Renal pelvis (tissue), 12 donors: ENCODE measurements at places on chromosomes 11 and 22.
A peak's percentile ranks its signal among the peaks of the same experiment; 100 is the strongest.

DNA sequence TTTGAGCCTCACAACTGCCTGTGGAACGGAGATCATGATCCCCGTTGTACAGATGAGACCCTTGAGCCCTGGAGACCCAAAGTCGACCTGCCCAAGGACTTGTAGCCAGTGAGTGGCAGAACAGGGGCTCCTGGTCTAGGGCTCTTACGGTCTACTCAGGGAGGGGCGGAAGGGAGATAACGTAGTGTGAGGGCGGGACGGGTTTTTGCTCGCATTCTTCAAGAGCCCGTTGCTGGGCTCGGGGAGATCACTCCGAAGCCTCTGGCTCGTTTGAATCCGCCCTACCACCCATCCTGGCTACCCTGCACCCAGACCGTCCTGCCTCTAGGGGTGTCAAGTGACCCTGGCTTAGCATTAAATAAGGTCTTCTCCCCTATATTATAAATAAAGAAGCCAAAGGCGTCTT lies 639 bp downstream of the CRY2 start:
- peak; percentile 59 for DNase-seq

DNA sequence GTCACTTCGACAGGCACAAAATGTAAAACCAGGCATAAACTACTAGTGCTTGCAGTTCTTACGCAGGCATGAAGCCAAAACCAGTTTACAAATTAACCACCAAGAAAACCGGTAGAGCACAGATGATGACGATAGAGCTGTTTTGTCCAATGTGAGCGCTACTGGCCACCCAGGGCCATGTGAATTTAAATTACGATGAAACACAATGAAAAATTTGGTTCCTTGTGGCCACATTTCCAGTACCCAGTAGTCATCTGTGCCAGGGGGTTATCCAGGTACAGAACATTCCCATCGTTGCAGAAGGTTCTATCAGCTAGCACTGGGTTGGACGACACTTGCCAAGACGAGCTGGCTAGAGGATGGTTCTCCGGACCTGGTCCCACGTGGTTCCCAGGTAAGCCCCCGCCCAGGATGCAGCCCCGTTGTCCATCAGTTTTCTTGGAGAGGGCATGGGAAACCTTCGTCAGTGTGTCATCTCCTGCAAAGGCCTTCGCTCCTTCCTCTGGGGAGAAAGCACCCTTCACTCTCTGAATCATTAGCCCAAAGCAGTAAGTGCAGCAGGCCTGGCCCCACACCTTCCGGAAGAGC lies 1.1 kb upstream of the CD81 start:
- no peak for DNase-seq

DNA sequence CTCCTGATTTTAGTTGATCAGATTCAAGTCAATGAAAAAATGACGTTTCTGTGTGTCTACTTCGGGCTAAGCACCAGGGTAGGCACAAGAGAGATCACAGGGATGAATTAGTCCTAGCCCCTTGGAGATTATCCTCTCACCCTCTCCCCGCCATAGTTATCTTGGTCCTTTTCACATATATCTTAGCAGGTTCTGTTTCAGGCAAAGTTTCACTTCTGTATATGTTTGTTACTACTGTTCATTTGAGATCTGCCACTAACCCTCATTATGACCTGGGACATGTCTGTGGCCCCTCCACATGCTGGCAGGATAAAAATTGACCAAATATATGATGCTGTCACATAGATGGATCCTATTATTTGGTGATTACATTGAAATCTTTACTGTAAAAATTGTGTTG lies 186.1 kb downstream of the AASDHPPT start:
- no peak for DNase-seq

GRCh38 chr11:73001615-73002014 lies 140.5 kb downstream of the FCHSD2 start:
- no peak for DNase-seq

DNA sequence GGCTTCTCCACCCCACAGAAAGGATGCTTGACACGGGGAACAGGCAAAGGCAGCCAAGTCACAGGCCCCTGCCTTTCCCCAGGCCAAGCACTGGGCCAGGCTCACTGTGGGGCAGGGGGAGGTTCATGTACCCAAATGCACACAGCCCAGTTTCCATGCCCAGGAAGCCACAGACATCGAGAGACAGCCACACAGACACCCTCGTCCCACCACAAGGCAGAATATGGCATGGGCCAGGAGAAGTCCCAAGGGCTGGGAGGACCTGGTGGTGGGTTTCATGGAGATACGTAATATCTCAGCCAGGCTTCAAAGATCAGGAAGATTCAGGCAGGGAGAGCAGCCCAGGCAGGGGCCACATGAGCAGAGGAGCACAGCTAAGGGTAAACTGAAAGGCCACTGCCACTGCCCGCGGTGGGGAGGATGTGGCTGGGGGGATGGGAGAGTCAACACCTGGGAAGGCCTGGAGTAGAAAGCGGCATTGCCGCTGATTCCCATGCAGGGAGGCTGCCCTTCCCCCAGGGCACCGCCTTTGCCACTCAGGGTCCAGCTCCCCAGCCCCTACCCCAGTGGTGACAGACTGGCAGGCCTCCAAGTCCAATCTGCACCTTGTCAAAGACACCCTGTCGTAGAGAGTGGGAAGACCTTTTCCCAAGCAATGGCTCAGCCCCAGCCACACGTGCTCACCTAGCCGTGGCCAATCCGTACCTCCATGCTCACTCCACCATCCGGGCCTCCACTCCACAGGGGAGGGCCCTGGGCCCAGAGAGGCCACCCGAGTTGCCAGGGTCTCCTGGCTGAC lies 2.4 kb upstream of the MFNG start:
- DNase-seq = no peak

- no peak for DNase-seq
Observed at GRCh38 chr22:11605468-11605981, 3922.5 kb upstream of the OR11H1 start.

- DNase-seq = no peak
Observed at GRCh38 chr22:49198705-49199084, 629.0 kb downstream of the BRD1 start.

GRCh38 chr11:27427183-27427980 lies 45.2 kb downstream of the LGR4 start:
- DNase-seq = no peak

GRCh38 chr11:2574553-2575535 lies 125.0 kb downstream of the KCNQ1OT1 start:
- no peak for DNase-seq

DNA sequence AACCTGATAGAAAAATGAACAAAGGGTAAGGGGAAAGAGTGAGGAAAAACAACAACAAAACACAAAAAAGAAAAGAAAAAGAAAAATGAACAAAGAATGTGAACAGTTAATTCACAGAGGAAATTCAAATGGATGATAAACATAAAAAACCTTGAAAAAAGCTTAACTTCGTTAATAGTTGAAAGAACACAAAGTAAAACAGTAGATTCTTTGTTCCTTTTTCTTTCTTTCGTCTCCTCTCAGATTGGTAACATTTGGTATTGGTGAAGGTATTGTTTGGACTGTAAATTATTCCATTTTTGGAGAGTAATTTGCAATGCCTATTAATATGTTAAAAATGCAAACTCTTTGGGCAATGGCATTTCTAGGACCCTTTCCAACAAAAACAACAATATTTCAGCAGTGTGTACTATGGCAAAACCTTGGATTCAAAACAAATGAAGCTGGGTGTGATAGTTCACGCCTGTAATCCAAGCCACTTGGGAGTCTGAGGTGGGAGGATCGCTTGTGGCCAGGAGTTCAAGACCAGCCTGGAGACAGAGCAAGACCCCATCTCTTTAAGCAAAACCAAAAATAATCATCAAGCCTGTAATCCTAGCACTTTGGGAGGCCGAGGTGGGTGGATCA lies 3.3 kb upstream of the BACE1 start:
- no peak for DNase-seq

DNA sequence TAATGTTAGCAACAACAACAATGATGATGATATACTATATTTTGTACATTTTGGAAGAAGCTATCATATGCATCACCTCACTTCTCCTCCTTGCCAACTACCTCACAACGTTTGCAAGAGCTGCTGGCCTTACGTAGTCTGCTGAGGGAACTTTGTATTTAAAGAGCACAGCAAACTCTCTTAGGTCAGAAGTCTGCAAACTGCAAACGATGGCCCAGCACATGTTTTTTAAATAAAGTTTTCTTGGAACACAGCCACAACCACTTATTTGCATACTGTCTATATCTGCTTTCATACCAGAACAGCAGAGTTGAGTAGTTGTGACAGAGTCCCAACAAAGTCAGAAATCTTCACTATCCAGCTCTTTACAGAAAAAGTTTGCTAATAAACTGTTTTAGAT lies 261.7 kb downstream of the TENM4 start:
- no peak for DNase-seq

GRCh38 chr22:28018461-28018927 lies 99.4 kb upstream of the PITPNB start:
- no peak for DNase-seq

DNA sequence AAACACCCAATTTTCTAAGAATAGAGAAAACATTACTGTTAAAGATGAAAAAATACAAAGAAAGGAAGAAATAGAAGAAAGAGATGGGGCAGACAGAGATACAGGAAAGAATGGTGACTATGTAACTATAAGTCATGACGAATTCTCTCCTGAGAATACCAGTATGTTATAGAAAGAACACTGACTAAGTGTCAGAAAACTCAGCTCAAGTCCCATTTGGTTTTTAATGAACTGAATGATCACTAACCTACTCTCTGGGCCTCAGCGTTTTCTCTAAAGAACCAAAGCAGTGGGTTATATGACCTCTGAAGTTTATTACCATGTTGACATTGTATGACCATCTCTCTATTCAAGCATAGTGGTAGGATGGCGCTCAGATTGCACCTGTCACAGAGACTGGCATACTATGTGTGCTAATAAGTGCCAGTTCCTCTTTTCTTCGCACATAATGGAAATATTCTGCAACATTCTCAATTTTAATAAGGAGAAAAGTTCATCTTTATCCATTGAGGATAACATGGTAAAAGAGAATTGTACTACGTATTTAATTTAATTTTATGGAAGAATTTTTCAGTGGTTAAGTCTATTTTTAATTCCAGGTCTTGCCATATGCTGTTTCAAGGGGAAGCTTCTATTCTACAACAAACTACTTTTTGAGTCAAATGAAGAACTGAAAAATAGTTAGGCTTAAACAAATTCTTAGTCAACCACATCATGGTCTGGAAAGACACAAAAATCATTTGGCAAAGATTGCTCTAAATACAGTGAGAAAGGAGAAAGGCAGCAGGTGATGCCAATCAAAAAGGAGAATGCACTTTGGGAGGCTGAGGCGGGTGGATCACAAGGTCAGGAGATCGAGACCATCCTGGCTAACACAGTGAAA lies 25.0 kb upstream of the EED start:
- DNase-seq = no peak

DNA sequence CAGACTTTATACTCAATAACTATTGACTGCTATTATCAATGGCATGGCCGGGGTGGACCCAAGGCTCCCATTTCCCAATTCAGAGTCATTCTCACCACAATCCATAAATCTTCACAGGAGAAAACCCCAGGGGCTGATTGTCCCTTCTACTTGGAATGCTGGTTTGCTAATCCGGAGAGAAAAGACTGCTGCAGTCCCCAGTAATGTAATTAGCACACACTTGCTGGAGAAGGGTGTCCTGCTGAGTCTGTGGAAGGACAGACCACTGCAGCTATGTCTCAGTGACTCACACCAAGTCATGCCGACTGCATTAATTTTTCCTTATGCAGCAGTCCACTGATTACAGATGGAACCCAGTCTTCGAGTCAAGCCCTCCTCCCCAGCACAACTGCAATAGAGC lies 5.9 kb upstream of the ETS1 start:
- no peak for DNase-seq

- no peak for DNase-seq
Observed at GRCh38 chr11:6402561-6402981, 12.3 kb downstream of the SMPD1 start.

DNA sequence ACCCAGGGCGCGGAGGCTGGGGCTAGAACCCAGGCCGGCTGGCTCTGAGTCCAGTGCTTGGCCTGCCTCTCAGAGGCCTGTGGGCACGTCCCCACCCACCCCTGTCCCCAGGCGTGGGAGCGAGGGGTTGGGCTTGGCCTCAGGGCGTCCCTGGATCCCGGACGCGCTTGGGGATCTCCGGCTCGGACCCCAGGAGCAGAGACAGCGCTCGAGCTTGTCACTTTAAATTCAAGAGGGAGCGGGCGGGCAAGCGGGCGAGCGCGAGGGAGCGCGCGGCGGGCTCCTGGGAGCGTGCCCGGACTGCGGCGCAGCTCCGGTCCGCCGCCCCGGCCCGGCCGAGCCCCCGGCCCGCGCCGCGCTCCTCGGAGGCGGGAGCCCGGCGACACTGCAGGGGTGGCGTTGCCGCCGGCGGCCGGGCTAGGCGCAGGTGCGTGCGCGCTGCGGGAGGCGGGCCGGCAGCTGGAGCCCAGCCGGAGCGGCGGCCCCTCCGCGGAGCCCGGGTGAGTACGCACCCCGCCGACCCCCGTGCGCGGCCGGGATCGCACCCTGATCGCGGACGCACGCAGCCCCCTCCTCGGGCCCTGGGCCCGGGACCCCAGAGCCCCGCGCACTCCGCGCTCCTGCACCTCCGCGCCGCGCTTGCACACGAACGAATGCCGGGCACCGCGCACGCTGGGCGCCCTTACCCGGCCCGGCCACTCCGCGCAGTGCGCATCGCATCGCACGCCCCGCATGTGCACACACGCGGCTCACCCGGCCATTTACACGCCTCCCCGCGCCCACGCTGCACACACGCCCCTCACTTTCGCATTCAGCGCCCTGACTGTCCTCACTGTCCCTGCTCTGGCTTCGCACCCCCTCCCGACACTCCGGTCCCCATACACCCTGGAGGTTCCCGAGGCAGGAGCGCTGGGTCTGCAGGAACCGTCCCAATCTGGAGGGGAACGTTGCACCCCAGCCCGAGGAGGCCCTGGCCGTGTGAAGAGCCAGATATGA lies at the start of gene SYT12:
Gene SYT12 (plus strand): TSS at position 174 of the 996 bp plus-strand sequence. CDS start 7,011 bp downstream, outside the sequence.
- no peak for DNase-seq

DNA sequence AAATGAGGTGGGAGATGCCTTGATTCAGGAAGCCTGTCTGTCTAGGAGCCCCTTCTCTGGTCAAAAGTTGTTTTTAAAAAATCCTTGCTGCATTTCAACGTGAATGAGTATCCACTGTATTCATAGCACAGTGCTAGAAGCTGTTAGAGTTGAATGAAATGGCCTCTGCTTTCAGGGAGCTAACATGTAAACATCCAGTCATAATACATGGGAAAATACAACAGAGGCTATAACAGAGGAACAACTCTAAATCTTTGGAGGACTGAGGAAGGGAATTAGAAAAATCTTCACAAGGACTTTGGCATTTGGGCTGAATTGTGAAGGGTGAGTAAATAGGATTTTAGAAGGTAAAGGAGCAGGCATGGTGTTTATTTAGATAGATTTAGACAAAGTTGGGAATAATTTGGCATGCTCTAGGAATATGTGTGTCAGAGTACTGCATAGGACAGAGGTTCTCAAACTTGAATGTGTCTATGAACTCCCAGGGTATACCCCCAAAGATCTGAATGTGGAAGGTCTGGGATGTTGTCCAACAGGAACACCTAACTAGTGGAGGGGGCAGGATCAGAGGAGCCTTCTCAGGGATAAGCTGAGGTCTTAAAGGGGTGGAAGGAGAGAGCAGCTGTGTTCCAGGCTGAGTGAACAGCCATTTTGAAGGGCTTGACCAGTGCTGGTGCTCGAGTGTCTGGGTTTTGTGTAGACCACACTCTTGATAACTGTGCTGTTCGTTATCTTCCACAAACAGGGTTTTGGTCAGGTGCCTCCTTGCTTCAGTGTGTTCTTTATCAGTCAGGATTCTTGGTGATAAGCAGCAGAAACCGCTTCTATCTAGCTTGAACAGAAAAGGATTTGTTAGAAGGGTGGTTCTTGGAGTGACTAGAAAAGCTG lies 12.7 kb downstream of the SREBF2 start:
- DNase-seq = no peak

GRCh38 chr11:34345991-34346480 lies 11.8 kb downstream of the ABTB2 start:
- DNase-seq = no peak

- DNase-seq = no peak
Observed at GRCh38 chr22:24007253-24008021, 2.2 kb upstream of the GSTT4 start.
